Fibroblast of lung (primary cell): ENCODE measurements at places on chromosomes 5 and 9. TPM values are rescaled to one million over a fixed set of nuclear protein-coding genes. Genes with fewer than 3 reads are reported as not detected.

DNA sequence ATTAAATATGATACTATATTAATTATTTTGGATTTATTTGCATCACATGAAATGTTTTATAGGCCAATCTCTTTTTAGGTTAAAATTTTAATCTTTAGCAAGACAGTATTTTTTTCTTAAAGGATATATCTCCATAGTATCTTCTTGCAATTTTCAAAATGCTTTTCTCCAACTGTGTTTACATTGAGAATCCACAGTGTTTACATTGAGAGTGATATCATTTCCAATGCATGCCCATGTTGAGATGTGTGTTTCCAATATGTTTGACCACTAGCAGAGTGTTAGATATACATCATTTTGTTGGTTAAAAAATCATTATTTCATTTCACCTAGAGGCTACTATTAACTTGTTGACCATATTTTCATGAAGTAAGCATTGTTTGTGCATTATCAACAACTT lies 17.3 kb downstream of the VCAN start:
- DNase-seq, result peak; percentile 79

- peak; percentile 88 for DNase-seq
Measured at GRCh38 chr5:91332267-91333045, 50.7 kb downstream of the ARRDC3 start.

GRCh38 chr9:99445371-99445891 lies 223.3 kb downstream of the SEC61B start:
- peak; percentile 93 for DNase-seq

DNA sequence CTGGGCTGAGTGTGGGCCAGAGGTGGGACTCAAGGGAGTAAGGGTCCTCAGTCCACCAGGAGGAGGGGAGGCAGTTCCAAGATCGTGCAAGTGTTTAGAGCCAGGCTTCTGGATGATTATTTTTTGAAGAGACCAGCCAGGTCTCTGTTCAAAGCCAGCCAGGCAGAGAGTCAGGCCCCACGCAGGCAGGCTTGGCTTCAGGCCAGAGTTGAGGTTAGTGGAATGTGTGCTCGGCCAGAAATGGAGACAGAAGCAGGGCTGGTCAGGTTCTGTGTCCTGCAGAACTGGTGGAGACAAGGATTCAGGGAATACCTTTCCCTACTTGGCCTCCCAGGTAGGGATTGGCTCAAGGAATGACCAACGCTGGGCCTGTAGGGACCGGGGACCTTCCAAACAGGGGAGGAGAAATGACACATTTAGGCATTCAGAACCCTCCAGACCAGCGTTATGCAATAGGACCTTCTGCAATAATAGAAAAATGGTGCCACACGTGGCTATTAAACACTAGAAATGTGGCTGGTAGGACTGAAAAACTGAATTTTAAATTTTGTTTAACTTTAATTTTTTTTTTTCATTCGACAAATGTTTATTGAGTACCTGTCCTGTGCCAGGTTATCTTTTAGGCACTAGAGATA lies 106.2 kb downstream of the CMYA5 start:
- peak; percentile 14 for DNase-seq

- no peak for DNase-seq
Measured at GRCh38 chr5:31853398-31854135, 214.6 kb downstream of the PDZD2 start.

GRCh38 chr9:33167972-33168461 lies 881 bp upstream of the B4GALT1 start:
- DNase-seq, result no peak

GRCh38 chr9:94821098-94821887 lies 94.8 kb downstream of the AOPEP start:
- DNase-seq, result no peak

- DNase-seq, result no peak
Measured at GRCh38 chr5:37055383-37055990, 178.9 kb downstream of the NIPBL start.

DNA sequence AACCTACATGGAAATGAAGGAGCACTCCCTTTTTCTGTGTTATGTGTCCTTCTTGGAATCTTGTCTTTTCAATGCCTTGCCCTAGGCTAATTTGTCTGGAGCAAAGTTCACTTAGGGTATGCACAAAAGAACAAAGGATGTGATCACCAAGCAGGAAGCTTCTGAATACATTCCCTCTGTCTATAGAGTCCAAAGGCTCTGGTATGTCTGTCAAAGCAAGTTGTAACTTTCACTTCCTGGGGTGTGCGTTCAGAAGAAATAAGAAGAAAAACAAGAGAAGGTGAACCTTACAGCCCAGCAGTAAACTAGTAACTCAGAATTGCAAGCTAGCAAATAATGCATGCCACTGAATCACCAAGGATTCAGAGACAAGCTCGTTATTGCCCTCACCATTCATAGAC lies 31.7 kb upstream of the CDH6 start:
- peak; percentile 40 for DNase-seq

GRCh38 chr5:2666081-2666480 lies 85.4 kb downstream of the IRX2 start:
- no peak for DNase-seq

GRCh38 chr9:18056993-18057369 lies 417.0 kb upstream of the ADAMTSL1 start:
- DNase-seq, result no peak

GRCh38 chr5:57216714-57217113 lies 42.9 kb downstream of the GPBP1 start:
- DNase-seq, result peak; percentile 71

- DNase-seq, result no peak
Measured at GRCh38 chr5:150289551-150290390, at the start of gene CAMK2A. CAMK2A (minus strand) TSS chr5:150289773; CDS start chr5:150289625, 148 bp downstream.

GRCh38 chr5:83493644-83494043 lies 22.1 kb downstream of the VCAN start:
- DNase-seq, result no peak

- DNase-seq, result no peak
Measured at GRCh38 chr5:173688703-173689102, 72.3 kb upstream of the BOD1 start.

GRCh38 chr5:3124410-3124809 lies 372.9 kb upstream of the IRX2 start:
- DNase-seq, result no peak

Gene C9orf50
- total RNA-seq, result 0.17 and 0.26 TPM in 2 replicates

Gene GLRA1
- total RNA-seq, result not detected in 2 replicates

Gene SOX30
- under 0.01 TPM in 1 of 2 replicates, not detected in the other for total RNA-seq

Gene DCAF12
- 9.7 and 10.8 TPM in 2 replicates for total RNA-seq

Gene ZDHHC11
- total RNA-seq, result 2.5 and 2.6 TPM in 2 replicates

Gene ITGA2
- total RNA-seq, result 50.1 and 75.5 TPM in 2 replicates

Gene ZNF366
- total RNA-seq, result not detected in 2 replicates
